ENCODE measurements at places on chromosomes 5 and 9.
A peak's percentile ranks its signal among the peaks of the same experiment; 100 is the strongest.

GRCh38 chr5:54658010-54658409, 140.5 kb downstream of the SNX18 start:
- no peak for DNase-seq

DNA sequence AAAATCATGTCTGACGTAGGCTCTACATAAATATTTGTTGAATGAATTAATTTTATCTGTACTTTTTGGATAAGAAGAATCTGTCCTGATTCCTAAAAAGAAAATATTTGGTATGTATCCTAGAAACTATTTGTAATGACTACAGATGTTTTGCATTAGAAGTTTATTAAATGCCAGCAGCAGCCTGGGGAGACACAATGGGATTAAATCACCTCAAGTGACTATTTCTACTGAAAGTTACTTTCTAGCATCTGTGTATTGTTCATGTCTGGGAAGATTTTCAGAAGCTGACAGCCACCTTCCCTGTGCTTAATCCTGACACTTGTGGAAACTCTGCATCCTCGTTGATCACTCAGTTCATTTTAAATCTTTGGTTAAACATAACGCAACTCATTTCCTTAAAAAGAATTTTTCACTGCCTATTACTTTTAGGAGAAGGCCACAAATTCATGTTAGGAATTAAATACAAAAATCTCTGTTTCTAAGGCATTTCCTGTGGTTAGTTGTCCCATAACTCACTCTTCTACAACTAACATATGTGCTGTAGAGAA, 209.3 kb upstream of the PPP1R2B start:
- no peak for DNase-seq

- peak; percentile 69 for DNase-seq
These were observed 40.3 kb upstream of the TNFAIP8 start for GRCh38 chr5:119315516-119315949.

DNA sequence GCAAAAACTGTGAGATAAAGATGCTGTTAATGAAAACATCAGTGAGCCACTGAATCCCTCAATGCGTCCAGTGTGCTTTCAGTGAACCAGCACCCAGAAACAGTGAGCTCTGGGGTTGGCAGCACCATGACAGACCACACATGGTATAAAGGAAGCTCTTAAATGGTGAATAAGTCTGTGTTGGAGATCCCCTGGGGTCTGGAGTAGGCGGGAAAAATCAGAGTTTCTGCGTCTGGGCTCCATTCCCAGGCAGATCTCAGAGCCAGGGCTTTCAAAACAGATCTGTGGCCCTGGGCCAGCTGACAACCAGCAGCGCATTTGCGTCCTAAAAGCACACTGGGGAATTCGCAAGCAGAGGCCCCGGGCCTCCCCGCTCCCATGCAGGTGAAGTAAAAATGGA, 233.5 kb downstream of the FRMD3 start:
- DNase-seq: no peak

DNA sequence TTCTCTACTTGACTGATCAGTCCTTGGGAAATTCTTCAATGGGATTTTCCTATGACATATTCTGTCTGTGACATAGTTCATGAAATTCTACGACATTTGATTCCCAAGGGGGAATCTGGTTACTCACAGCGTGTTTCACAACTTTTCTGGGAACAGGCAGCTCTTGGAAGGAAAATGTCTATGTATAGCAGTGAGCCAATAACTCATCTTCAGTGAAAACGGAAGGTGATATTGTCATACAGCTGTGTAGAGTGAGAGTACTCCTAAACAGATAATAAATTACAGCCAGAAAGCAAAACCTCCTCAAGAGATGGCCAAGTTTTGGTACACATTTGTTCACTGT, 91.4 kb downstream of the C9orf152 start:
- peak; percentile 90 for DNase-seq
